Hematopoietic multipotent progenitor cell treated with erythropoietin and hydrocortisone succinate and interleukin-3 and kit ligand, for 15 days (in vitro differentiated cells): ENCODE measurements at places on chromosomes 3 and 15.

DNA sequence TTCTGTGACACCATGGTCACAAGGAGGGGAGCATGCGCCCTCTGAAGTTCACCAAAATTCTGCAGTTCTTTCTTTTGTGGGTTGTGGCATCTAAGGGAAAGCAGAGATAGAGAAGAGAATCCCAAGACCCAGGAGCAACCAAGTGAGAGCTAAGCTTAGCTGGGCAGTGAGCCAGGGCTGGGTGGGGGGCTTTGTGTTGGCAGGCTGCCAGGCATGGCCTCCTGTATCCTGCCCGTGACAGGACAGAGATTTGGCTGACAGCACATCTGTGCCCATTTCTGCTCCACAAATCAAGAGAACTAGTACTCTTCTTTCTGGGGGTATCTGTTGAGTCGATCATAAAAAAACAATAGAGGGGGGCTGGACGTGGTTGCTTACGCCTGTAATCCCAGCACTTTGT is 66.2 kb downstream of the NMNAT3 start:
- DNase-seq = no peak

DNA sequence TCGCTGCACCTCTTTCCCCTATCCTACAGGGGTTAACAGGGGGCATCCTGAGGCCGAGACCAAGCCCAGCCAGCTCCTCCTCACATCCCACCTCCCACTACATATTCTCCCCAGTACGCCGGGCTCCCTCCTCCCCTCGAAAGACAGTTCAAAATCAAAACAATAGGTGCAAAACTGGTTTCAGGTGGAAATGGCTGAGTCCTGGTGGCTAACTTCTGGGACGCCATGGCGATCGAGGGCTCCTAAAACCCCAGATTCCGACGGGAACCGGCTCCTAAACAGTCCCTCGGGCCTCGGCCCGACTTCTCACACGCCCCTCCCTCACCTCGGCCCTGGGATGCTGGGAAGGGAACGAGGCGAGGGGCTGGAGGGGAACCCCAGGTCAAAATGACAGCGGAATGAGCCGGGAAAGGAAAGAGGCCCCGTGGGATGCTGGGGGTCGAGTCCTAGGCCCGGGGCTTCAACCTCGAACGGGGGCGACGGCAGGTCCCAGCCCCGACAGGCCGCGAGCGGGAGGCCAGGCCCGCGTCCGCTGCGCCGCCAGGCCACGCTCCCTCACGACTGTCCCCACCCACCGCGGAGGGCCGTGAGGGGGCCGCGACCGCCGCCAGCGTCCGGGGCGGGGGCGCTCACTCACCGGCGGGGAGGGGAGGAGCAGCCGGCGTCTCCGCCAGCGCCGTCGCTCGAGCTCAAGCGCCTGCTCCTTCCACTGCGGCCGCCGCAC is 492 bp downstream of the TMCC1 start:
- no peak for DNase-seq

DNA sequence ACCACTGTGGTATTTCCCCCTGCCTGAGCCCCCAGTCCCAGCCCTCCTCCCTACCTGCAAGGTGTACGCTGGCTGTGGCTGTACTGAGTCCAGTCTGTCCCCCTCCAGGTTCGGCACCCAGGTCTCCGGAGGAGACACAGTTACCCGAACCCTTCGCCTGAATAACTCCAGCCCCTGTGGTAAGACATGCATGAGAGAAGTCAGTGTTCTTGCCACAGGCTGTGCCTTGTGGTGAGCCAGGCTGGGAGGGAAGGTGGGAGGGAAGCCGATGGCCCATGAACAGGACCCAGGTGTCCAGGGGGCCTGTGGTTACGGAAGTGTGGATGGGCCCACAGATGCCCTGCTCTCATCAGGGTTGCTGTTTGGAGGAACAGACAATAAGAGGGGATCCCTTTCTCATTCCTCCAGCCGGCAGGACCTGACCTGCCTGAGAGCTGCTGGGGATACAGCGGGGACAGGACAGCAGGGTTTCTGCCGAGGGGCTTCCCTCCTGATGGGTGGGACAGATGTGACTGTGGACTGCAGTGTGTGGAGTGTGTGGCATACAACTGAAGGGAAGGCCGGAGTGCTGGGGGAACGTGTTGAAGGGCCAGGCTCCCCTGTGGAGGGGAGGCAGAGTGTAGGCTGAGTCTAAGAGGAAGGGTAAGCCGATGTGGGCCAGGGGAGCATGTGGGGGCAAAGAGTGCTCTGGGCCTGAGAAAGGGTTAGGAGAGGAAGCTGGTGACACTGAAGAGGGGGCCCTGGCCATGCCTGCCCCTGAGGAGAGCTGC is 21.9 kb downstream of the ACAA1 start:
- DNase-seq = no peak

DNA sequence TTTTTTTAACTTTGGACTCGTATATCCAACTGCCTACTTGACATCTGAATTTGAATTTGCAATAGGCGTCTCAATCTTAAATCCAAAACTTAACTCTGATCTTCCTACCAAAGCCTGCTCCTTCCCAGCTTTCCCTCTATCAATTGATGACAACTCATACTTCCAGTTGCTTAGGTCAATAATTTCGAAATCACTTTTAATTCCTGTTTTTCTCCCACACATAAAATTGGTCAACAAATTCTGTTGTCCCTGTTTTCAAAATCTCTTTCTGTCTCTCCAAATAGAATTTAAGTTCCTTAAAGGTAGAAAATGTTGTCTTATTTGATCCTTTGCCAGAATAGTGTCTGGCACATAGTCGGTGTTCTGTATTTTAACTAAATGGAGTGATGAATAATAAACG is 332.4 kb downstream of the SATB1 start:
- no peak for DNase-seq

DNA sequence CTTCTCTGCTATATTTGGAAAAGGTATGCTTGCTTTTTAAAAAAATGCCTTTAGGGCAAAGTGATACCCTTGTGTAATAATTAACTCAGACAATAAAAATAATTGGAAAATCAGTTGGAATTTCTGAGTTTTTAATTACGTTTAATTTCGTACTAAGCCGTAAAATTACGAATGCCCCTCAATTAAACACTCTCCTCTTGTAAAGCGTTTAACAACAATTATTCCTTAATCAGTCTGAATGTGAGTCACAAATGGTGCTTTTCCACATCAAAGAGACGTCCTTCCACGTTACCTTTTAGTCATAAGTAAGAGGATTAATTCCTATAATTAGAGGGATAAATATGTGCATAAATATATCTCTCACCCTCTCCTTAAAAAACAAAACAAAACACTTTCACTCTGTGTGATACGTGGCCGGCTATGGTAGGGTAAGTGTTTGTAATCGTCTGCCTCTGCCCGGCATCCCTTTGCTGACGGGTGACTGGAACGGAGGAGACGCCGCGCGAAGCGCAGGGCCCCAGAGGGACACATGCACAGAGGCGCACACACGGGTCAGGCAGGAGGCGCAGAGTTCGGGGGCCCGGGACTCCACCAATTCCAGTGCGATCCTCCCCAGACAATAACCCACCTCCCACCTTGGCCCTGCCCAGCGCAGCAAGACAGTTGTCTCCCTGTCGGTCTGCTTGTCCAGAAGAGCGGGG is 9.7 kb upstream of the MEIS2 start:
- DNase-seq = no peak

DNA sequence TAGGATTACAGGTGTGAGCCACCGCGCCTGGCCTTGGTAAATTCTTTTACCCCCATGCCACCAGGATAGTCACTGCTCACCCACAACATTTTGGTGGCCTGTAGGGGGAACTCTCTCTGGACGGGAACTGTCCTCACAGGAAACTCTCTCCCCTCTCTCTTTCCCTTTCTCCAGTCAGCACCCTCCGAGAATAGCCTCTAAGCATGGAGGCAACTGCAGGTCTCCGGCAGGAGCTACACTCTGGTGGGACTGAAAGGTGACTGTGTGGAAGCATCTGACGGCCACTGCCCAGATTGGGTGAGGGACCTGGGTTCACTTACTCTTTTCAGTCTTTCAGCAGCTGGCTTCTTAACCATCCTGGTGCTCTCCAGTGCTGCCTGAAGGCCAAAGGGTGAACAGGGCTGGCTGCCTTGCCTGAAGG is 21.3 kb downstream of the TRANK1 start:
- no peak for DNase-seq

GRCh38 chr15:73684581-73685455 is 635 bp downstream of the CD276 start:
- no peak for DNase-seq

GRCh38 chr3:189477614-189478013 is 153.6 kb upstream of the TP63 start:
- DNase-seq = no peak

GRCh38 chr15:74585857-74586256 is 29.8 kb upstream of the CLK3 start:
- no peak for DNase-seq

DNA sequence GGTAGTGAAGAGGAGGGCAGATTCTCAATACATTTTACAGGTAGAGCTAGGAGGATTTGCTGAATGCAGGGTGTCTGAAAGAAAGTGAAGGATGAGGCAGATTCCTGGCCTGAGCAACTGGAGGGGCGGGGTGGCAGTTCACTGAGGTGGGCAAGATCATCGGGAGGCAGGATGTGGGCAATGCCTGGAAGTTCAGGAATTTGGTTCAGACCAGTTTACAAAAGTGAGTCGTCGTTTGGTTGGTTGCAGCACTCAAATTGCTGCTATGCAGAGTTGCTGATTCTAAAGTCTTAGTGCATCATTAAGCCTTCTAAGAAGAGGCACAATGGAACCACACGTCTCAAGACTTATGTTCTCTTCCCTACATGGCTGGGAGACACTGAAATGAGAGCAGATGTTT is 134.0 kb downstream of the MFSD1 start:
- DNase-seq = no peak

GRCh38 chr3:46926871-46927717 is 49.5 kb downstream of the CCDC12 start:
- no peak for DNase-seq

DNA sequence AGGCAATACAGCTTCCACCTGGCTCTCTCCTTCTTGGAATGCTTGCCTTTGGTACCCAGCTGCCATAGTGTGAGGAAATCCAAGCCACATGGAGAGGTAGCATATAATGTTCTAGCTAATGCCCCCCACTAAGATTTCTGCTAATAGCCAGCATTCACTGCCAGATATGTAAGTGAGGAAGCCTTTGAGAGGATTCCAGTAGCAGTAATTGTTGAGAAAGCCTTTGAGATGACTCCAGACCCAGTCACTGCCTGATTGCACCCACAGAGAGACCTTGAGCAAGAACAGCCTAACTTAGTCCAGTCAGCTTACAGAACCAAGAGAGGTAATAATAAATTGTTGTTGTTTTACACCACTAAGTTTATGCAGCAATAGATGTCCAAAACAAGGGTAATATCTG is 63.1 kb downstream of the STRIT1 start:
- DNase-seq = no peak

DNA sequence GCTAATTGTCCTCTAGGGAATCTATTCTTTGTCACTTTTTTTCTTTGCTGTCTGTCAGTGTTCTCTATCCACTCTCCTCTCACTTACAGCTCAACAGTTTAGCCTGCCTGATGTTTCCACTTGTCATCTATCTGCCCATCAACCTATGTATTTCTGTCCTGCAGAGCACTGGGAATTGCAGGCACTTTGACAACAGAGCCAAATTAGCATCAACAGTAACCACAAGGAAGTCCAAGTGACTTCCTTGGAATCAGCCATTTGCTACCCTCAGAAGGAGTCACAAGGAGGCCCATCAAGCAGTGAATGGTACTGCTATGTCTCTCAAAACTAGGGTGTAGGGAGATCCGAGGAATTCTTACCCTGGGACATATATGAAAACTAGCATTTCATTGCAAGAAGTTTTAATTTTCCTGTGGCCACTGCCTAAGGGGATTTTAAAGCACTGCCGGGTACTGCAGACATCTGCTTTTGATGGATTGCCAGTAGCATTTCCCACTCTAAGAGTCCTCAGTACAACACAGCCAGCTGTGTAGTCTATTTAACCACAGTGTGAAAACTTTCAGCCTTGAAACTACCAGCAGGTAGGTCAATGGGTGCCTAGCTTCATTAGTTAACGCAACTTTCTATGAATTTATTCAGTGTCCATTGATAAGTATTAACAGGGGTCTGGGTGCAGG is 898.8 kb downstream of the NTRK3 start:
- no peak for DNase-seq

- no peak for DNase-seq
Measured at GRCh38 chr3:10249833-10250232, 1.6 kb downstream of the TATDN2 start.

DNA sequence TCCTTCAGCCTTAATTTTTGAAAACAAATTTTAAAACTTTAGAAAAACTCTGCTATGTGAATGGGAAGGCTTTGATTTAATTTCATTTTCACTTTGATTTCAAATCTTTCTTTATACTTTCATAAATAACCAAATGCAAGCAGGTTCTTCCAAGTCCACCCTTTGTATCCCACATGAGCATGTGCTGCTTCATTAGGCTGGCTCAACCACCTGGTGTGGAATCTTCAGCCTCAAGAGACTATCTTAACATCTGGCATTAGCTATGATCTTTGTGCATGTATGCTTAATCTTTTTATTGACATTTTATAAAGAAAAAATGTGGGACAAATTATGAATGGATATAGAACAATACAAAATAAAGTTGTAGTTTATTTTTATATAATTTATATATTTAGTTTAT is 81.8 kb upstream of the MLF1 start:
- DNase-seq = no peak

GRCh38 chr3:146496726-146497125 is 27.4 kb upstream of the PLSCR2 start:
- DNase-seq = peak; percentile 9

GRCh38 chr15:78461171-78461888 is 23.3 kb downstream of the IREB2 start:
- no peak for DNase-seq

- no peak for DNase-seq
Measured at GRCh38 chr15:54289590-54290136, 311.4 kb downstream of the UNC13C start.

DNA sequence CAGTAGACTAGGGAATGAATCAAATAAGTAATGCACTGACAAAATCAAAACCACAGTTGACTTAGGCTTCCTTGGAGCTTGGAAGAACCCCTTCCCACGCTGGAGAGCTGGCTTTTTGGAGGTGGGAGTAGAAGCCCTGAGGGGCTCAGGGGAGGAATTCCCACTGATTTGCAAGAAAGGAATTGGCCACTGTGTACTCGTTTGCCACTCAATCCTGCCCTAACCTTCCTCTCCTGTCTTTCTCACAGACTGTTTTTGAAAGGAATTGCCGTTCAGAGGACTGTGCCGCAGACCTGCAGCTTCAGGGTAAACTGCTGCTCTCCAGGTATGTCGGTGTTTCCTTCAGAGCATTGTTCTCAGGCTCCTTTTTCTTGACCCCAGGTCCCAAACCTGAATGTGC is 208.2 kb upstream of the CTDSPL start:
- no peak for DNase-seq

DNA sequence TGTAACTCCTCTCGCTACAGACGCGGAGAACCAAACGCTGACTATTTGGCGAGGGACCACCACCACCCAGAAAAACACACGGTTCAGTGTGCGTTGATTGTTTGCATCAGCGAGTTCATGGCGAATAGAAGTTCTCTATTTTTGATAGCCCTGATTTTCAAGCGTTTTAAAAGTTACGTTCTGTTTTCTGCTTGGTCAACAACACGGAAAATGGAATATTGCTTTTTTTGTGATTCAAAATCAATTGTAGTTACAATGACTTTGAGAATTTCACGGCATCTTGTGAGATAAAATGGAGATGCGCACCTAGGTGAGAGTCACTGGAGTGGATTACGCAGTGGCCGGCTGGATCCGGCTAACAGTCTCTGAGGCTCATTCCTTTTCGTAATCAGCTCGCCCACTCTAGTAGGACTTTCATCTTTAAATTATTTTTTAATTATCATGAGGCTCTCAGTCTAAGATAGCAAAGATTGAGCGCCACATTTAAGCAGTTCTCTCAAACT is 54.8 kb downstream of the CCDC54 start:
- no peak for DNase-seq
